ENCODE measurements at places on chromosomes 5 and 9.

DNA sequence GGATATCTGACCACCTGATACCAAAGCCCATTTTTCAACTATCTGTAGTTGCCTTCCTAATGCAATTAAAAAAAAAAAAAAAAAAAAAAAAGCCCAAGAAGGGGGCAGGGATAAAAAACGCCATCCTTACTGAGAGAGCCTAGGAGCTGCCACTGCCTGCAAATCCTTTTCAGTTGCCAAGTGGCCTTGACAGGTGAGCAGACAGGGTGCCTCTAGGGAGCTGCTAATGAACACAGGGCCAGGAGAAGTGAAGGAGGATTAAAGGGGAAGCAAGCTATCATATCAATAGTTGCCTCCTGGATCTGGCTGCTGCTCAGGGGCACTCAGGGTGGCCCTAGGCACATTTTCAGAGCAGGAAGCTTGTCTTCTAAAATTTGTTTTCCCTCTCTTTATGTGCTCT is 547.4 kb downstream of the TLE1 start:
- no peak for DNase-seq

DNA sequence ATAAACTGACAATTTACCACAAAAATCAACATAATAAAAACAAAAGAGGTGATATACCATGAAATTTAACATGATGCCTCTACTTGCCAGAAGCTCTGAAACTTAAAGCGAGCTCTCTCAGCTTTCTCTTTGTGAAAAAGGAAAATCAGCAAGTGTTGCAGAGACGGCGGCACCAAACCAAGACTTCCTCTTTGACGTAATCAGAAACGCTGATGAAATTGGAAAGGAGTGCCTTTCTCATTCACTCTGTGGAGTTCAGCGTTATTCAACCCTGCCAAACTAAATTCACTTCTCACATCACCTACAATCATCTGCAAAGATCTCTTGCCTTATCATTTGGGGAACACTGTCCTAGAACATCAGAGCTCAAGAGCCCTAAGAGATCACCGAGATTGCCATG is 32.2 kb downstream of the ANXA6 start:
- peak; percentile 45 for DNase-seq

- DNase-seq, result no peak
Measured at GRCh38 chr9:80020056-80020455, 448.3 kb downstream of the TLE4 start.

DNA sequence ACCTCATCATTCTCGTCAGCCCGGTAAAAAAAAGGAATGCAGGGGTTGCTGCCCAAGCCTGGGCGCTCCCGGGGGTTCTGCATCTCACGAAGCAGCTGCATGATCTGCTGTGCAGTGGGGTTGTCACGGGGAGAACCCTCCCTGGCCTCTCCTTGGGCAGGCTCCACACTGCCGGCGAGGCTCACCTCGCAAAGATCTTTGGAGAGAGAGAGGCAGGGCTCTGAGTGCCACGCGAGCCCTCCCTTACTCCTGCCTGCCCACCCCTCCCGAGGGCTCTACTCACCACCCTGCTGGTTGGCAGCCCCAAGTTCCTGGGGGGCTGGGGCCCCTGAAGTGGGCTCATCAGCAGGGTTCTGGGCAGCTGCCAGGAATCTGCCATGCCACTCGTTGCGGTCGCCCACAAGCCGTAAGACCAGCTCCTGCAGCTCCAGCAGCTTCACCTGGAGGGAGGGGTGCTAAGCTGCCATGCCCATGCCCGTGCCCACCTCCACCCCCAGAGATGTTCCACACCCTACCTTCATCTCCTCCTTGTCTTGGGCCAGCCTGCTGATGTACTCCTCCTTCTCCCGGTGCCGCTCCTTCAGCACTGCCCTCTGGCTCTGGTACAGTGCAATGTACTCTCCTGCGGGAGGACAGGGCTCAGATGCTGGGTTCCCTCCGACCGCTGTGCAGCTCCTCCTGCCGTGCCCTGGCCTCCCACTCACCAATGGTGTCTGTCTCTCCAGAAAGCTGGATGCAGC is 18.6 kb downstream of the GOLGA2 start:
- DNase-seq, result no peak

DNA sequence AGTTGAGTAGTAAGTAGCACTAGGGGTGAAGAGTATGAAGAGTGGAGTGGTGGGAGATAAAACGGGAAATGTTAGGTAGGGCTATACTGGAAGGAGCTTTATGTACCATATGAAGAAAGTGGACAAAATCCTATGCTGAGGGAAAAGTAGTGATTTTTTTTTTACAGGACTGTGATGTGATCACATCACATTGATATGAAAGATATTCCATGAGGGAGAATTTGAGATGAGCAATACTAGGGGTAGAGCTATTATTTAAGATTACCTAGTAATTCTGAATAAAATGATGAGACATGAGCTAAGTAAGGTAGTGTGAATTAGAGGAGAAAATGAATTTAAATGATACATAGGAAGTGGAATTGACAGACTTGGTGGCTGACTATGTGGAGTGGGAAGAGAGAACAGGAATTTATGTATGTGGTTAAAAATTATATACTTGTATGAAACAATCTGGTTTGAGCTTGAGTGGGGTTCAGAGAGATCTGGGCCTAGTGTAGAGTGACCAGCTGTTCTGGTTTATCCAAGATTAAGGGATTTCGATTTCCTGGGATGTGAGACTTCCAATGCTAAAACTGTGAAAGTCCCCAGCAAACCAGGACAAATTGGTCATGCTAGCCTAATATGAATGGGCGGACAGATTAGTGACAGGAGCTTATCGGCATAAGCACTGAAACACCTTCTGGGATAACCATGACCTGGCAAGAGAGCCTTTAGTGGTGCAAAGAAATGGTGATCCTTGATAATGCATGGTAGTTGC is 29.3 kb upstream of the STOM start:
- no peak for DNase-seq

GRCh38 chr5:98474782-98475181 is 298.7 kb upstream of the RGMB start:
- DNase-seq, result no peak

DNA sequence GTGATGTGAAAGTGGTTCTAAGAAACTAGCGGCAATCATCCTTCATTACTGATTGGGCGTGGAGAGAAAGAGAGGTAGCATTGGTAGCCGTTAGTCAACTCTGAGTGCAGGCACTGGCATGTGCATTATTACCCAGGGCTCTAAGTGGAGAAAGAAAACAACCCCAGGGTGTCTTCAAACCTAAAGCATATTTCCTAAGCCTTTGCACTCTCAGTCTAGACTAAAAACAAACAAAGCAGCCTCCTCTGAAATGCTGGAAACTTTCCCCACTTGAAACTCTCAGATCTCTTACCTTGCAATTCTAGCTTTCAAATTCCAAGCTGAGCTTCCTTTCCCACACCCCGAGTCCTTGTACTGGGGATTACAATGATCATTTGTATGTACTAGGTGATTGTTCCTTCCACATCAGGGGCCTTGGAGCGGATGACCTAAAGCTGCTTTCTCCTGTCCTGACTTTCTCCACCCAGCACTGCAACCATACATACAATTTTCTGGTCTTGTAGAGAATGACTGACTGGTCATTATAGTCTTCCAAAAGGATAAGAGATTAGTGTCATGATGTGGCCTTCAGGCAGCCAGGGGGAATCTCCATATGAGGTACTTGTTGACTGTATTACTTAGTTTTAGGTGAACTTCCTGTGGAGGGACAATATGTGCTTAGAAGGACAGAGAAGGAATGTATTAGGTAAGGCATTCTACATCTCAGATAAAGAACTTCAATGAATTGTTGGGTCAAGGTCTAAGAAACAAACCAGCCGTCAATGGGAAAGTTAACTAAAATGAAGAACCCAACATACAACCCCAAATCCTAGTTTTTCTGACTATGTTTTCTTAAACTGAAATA is 98.3 kb upstream of the CDKN2B start:
- no peak for DNase-seq

- peak; percentile 56 for DNase-seq
Measured at GRCh38 chr5:78483809-78484521, 123.5 kb downstream of the SCAMP1 start.

Data from germinal center (tissue), 1 donor.